ENCODE measurements at places on chromosomes 12 and 14.

- no peak for DNase-seq
Measured at GRCh38 chr12:30100741-30101140, 317.0 kb upstream of the TMTC1 start.

DNA sequence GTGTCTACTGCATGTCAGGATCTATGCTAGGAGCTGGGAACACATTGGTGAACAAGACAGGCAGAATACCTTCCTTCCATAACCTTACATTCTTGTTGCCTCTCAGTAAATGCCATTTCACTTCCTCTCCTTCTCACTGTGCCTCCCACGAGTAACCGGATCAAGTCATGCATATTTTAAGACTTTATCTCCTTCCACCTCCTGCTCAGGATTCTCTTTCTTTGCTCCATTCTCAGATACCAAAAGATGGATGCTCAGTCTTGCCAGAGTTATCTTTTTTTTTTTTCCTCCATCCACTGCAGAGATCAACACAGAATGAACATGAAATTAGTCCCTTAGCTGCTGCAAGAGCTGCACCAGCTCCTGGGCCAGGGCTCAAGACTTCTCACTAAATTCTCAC is 20.0 kb upstream of the APPL2 start:
- no peak for DNase-seq

- no peak for DNase-seq
Measured at GRCh38 chr12:124551268-124552144, 15.9 kb downstream of the NCOR2 start.

DNA sequence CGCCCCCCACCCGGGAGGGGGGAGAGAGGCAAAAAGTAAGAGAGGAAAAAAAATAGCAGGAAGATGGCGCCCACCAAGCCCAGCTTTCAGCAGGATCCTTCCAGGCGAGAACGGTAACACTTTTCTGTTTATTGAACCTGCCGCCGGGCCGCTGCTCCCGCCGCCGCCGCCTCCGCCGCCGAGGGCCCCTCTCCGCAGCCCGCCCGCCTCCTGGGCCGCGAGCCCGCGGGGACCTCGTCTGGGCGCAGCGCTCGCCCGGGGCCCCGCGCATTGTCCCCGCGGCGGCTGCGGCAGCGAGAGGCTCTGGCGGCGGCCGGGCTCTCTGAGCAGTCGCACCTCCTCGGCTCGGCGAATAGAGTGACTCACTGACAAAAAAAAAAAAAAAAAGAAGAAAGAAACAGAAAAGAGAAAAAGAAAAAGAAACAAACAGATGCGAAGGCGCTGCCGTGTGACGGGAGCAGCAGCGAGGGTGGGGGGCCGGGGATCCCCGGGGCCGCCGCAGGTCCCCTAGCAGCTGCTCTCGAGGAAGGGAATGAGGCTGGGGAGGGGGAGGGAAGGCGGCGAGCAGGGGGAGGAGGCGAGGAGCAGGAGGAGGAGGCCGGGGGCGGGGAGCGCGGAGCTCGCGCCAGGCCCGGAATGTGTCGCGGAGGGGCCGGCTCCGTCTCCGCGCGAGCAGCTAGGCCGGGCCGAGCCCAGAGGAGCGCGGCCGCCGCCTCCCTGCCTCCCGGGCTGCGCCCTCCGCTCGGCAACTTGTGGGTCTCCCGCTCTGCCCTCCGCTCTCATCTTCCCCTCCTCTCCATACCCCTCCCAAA is 781 bp downstream of the NPAS3 start:
- no peak for DNase-seq

GRCh38 chr12:63224396-63224795 is 73.4 kb upstream of the AVPR1A start:
- DNase-seq = no peak
